Cerebellar nuclear complex (tissue), 1 donor: ENCODE measurements at places on chromosomes 2 and 18.
A peak's percentile ranks its signal among the peaks of the same experiment; 100 is the strongest.

DNA sequence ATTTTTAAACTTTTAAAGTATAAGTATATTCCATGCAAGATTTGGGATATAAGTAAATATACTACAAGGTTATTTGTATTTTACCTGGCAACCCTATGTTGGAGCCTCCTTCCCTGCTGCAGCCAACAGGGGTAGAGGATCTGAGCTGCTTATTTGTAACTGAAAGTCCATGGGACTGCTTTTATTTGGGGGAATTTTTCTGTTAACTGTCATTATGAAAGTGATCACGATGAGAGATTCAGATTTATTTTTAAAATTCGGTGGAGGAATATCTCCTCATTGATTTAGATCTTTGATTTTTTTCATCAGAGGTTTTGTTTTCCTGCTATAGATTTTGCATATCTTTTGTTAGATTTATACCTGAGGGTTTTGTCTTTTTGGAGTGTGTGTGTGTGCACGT is 215.9 kb downstream of the PRKCE start:
- DNase-seq, result no peak

- no peak for DNase-seq
Measured at GRCh38 chr2:199485732-199486335, 28.1 kb upstream of the SATB2 start.

- peak; percentile 72 for DNase-seq
Measured at GRCh38 chr2:66849153-66849755, 414.3 kb downstream of the MEIS1 start.

GRCh38 chr2:38045811-38046210 is 30.1 kb downstream of the CYP1B1 start:
- DNase-seq, result no peak
